ENCODE measurements at places on chromosomes 12 and 14.

GRCh38 chr12:24444634-24445033 is 495.2 kb upstream of the SOX5 start:
- no peak for DNase-seq

- DNase-seq: no peak
These were observed 727.8 kb downstream of the BCL11B start for GRCh38 chr14:98544174-98544573.

DNA sequence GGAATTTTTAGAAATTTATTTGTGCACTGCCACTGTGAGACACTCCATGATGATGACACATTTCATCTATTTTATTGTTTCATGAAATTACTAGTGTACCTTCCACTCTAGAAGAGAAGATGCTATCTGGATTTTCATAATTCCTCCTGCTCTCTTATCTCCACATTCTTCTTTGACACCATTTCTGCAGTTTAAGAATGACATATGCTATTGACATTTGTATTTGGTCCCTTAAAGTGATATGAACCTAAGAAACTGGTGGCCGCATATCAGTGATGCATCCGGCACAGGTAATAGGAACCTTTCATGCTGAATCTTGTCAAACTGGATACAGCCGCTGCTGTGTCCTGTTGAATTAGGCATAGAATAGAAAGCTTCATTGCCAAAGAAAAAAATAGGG is 696.3 kb downstream of the TMEM121 start:
- no peak for DNase-seq

GRCh38 chr12:103172447-103173112 is 215.1 kb downstream of the ASCL1 start:
- DNase-seq: no peak

GRCh38 chr12:108123402-108123801 is 5.7 kb upstream of the WSCD2 start:
- DNase-seq: no peak

DNA sequence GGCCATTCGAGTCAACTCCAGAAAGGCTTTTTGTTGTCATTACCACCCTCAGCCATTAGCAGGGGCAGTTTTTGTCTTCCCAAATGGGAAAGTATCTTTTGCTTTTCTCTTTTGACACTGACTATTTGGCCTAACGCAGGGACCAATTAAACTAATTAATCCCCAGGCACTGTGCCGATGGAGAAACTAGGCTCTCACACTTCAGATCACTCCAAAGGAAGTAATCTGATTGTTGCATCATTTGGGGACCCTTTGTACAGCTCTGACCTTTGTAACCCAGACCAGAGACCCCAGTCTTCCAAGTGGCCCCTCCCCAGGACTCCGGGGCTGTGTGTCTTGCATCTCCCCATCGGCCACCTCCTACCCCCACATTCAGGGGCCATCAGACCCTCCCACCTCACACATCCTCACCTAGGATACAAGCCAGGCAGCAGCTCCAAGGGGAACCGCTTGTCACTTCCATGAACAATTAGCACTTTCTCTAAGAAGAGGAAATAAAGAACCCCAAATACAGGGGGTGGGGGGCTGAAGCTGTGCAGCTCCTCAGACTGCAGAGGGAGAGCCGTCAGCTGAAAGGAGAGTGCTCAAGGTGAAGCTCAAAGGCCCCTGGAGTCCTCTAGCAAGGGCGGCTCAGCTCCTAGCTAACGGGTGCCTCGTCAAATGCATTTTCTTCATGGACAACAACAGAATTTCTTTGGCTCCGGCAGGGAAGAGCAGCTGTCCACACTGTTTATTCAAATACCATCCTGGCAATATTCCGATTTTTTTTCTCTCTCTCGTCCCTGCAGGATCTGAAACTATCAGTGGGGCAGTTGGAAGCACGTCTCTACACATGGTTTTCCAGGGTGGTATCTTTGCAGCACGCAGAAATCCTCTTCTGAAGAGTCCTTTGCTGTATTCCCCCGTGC is 64.3 kb upstream of the DIO3 start:
- DNase-seq: no peak

DNA sequence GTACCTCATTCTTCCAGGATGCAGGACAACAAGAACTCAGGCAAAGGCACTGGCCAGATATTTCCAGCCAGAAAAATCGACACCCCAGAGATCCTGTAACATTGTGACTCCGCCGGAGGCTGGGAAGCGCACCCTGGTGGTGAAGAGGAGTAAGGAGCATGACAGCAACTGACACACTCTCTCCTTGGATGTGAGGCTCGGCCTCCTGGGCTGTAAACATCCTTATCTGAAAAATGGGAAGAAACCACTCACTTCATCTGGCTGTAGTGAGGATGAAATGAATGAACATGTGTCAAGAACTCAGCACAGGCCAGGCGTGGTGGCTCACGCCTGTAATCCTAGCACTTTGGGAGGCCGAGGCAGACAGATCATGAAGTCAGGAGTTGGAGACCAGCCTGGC is 27.5 kb downstream of the TCHP start:
- DNase-seq: peak; percentile 48
